ENCODE measurements at places on chromosomes 6 and 20.

DNA sequence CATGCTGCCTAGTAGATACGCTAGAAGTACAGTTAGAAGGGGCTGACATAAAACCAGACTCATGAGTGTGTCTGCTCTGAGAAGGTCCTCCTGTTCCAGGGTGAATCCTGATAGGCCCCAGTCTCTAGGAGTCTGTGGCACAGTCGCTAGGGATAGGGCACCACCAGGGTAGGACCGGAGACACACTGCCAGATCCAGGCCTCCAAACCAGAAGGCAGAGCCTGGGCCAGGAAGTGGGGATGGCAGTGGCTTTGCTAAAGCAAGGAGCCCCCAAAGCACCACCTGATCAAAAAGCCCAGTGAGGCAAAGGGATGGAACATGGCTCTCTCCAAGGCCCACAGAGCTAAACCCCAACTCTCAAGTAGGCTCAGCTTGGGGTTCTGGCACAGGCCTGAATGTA lies 21.6 kb downstream of the MDGA1 start:
- no peak for DNase-seq

DNA sequence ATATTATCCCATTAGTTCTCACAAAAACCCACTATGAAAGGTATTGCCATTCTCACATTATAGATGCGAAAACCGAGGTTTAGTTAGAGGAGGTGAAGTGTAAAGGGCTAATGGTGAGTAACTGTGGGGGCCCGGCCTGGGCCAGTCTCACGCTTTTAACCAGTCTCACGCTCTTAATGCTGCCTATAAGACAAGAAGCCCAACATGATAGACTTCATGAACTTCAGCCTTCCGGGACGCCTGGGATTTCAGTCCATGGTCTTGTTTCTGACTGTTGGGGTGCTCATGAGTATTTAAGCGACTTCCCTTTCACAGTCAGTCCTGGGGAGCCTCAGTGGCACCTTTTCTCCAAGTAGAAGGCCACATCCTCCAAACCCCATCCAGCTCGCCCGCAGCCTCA lies 31.7 kb downstream of the AGPAT4 start:
- no peak for DNase-seq

DNA sequence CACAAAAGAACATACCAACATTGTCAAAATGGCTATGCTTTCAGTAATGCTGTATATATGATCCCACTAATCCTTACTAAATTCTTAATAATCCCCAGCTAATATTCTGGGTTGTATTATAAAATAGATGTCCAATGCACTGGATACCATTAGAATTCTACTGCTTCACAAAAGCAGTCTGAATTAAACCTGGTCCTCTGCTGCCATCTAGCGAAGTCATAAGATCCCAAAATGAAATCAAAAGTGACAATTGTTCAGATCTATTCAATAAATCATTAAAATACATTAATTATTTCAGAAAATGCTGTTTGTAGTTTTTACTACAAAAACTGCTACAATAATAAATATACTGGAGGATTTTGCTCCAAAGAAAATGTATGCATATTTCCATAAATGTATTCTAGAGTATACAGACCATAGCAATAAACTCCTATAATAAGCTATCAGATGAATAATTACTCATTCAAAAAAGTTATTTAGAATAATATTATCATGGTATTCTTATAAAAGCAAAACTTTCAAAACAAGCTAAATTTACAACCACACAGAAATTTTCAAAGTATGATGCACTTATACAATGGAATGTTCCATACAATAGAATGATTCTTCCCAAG lies 92.6 kb downstream of the RNGTT start:
- peak; percentile 71 for DNase-seq

GRCh38 chr6:56250266-56250665 lies 2.9 kb upstream of the COL21A1 start:
- DNase-seq = no peak

- DNase-seq = no peak
Measured at GRCh38 chr6:31171931-31172905, 1.7 kb upstream of the POU5F1 start.

DNA sequence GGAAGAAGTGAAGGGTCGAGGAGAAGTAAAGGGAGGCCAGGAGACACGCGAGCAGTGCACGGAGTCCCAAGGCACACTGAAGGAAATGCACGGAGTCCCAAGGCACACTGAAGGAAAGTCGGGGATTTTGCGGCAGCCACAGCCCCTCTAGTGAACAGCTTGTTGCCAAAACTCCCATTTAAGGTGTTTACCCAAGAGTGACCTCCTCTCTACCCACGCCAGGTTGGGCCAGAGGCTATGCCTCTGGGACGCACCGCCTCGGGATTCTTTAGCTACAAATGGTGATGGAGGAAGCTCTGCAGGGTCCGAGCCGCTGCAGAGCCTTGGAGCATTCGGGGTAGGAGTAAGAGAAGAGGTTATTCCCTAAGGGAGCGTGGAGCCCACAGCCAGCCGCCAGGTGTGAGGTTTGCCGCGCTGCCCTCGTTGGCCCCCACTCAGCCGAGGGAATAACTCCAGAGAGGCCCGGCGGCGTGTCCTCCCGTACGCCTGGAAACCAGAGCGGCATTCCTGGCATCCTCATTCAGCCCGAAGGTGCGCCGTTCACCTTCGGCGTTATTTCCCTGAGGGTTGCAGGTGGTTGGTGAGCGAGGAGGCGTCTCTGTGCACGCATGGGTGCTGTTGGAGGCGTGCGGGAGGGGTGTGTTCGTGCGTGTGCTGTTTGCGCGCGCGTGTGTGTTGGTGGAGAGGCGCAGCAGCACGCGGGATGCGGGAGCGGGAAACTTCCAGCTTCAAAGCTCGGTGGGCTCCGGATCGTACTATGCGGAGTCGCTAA lies 3.4 kb upstream of the MAFB start:
- DNase-seq = no peak

DNA sequence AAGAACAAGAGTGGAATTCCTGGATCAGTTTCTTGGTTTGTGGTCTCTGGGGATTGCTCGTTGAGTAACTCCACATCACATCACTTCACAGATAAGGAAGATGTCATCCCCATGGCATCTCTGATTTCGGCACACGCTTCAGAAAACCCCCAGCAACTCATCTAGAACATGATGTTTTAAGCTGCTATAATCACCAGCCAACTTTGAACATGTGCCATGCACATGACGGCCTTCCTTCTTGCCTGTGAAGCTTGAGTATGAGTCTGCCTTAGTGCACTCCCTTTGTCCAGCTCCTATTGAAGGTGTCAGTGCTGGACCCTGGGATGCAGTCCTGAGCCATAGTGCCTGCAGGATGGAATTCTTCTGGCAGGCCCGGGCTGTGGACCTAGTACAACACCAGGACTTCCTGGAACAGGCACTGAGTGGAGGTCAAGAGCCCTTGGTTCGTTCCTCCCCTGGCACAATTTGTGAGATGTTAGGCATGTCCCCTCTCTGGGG lies 231.5 kb upstream of the SUPT3H start:
- peak; percentile 96 for DNase-seq

DNA sequence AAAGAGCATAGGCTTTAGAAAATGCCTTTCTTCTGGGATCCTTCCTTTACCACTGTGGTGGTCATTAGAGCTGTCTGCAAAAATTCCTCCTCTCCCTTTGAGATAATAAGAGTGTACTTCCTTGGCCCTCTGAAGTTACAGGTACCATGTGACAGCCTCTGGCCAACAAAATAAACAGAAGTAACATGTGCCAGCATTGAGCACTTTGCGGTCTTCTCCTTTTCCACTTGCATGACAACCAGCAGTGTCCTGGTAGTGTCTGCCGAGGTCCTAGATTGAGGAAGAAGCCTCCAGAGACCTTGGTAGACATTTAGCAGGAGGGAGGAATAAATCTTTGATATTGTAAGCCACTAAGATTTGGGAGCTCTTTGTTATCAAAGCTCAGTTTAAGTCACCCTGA lies 87.5 kb upstream of the ARID1B start:
- DNase-seq = no peak

- DNase-seq = peak; percentile 38
Measured at GRCh38 chr6:134830194-134830593, 119.7 kb downstream of the ALDH8A1 start.

GRCh38 chr6:108541843-108542759 lies 18.6 kb upstream of the FOXO3 start:
- peak; percentile 83 for DNase-seq

GRCh38 chr6:78688668-78689067 lies 178.7 kb upstream of the IRAK1BP1 start:
- DNase-seq = no peak

Data from iris pigment epithelial cell (primary cell).